ENCODE measurements at places on chromosomes 6 and 20. TPM values are rescaled to one million over a fixed set of nuclear protein-coding genes. Genes with fewer than 3 reads are reported as not detected.

Gene TP53TG5
- total RNA-seq: 0.40 TPM

DNA sequence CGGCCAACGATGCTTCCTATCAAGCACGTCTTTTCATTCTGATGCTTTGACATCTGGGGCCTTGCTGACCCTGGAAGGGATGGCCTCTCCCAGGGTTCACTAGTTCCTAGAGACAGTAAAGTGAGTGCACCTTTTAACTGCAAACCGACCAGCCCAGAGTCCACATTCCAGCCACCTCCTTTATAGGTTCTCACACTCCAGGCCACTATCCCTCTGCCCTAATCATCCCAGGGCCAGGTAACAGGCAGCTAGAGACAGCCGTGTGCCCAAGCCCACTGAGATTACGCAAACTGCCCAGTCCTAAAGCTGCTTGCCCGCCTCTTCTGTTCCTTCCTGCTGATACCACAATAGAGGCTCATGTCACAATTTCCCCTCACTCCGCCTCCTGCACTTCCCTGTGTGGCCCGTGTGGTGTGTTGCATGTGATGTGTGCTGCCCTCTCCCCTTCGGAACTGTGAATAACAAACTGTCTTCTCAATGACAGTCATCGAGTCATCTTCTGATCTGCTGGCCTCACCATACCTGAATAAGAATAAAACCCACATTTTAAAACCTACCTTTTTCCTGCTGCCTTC, 123.7 kb upstream of the EXOC2 start:
- H3K27ac ChIP-seq: peak overlapping the region; percentile 39
- H3K36me3 ChIP-seq: no peaks in the 10 kb centered on the region
- peak; percentile 64 for DNase-seq

DNA sequence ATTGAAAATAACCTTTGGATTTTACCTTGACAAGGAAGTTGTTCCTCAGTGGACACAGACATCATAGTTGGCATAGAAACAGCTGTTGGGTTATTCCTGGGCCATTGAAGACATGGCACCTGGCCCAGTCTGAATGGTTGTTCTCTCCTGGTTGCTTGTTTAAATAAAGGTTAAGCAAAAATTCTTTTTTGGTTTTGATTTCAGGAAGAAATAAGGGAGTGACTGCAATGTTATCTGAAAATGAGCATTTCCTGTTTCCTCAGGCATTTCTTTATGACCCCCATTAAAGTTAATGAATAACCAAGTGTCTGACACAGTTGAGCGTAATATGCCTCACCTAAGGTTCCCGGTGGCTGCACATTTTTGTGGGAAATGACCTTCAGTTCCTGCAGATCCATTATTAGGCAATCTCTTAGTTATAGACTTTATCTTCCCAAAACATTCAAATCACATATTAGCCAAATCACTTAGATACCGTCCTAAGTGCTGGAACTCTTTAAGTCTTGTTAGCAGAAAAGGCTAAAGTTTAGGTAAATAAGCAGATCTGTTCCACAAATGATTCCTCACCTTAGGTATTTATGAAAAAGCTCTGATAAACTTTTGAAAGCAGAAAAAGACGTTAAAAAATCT, 648.7 kb upstream of the FLRT3 start:
- H3K36me3 ChIP-seq: peaks cover 3% of the 10 kb centered on the region
- H3K4me3 ChIP-seq: no peak overlapping the region

DNA sequence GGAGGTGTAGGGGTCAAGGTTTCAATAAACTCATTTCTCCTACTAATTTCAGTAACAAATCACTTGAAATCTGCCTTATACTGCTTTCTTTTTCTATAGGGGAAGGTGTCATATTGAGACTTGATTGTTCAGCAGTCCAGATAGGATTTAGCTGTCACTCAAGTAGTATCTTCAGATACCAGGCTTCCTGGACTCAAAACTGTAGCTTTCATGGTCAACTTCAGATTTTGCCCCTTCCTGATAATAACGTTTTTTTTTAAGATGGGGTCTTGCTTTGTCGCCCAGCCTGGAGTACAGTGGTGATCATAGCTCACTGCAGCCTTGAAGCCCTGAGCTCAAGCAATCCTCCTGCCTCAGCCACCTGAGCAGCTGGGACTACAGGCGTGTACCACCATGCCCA, 77.8 kb downstream of the JAG1 start:
- DNase-seq: no peak
- H3K4me3 ChIP-seq: no peak overlapping the region
- H3K4me1 ChIP-seq: peaks cover 5% of the 10 kb centered on the region
- H3K36me3 ChIP-seq: peaks cover 11% of the 10 kb centered on the region
- no peaks in the 10 kb centered on the region for H3K27me3 ChIP-seq
- H3K27ac ChIP-seq: no peak overlapping the region
